ENCODE measurements at places on chromosomes 3 and 15.

- no peak for DNase-seq
Measured at GRCh38 chr3:104392327-104392726, 974.4 kb upstream of the ALCAM start.

- DNase-seq, result no peak
Measured at GRCh38 chr3:132679911-132680310, 19.8 kb downstream of the UBA5 start.

DNA sequence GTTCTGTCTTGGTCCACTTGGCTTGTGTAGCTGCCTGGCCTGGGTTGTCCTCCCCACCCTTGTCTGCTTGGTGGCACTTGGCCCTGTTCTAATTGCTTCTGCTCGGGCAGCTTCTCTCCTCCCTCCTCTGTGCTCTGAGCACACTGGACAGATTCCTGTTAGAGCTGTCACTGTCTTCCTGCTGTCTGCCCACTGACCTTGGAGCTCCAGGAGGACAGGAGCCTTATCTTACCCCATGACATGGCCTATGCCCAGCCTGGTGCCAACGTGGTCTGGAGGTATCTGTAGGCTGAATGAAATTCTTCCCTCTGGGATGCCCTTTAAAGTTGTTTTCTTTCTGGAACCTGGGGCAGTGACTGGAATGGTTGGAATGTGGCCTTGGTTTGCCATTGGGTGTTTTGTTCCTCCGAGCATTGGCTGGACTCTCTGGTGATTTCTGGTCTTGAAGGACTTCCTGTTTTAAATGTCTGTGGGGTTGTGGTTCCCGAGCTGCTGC is 94.1 kb downstream of the FAM43A start:
- no peak for DNase-seq

GRCh38 chr3:132378048-132378762 is 39.1 kb upstream of the DNAJC13 start:
- DNase-seq, result no peak

- no peak for DNase-seq
Measured at GRCh38 chr15:33608714-33609113, 297.9 kb downstream of the RYR3 start.

GRCh38 chr3:192482809-192483208 is 244.5 kb downstream of the FGF12 start:
- no peak for DNase-seq

- DNase-seq, result no peak
Measured at GRCh38 chr3:14827776-14828175, 9.0 kb downstream of the FGD5 start.

DNA sequence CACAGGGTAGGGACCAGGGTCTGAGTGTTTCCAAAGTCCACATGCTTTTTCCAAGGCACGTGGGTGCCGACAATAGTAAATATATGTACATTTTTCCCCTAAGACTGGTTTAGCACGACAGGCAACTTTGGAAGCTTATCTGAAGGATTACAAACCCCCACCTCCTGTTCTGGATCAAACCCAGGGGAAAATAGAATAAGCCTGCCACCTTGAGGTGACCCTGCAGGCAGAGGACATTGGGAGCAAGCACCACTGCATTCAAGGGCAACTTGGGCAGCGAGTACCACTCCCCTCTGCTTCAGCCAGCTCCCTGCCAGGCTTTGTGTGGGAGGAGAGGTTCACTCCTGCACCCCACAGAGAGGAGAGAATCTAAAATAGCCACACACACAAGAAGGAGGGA is 44.8 kb downstream of the KBTBD12 start:
- DNase-seq, result no peak

DNA sequence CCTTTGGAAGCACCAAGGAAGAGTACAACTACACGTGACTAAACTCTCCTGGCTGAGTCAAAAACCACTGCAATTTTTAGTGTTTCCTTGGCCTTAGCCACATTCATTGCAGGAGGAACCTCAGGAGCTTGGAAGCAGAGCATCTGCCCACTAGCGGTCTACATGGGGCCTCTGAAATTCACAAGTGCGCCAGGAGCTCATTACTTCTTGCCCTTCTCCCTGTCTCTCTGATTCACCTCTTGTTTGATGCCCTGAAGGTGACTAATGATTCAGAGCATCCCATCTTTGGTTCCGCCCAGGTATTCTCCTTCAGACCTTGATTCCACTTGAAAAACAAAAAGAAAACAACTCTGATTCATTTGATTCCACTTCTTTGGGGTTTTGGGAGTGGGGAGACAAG is 201.1 kb upstream of the LPP start:
- DNase-seq, result no peak

DNA sequence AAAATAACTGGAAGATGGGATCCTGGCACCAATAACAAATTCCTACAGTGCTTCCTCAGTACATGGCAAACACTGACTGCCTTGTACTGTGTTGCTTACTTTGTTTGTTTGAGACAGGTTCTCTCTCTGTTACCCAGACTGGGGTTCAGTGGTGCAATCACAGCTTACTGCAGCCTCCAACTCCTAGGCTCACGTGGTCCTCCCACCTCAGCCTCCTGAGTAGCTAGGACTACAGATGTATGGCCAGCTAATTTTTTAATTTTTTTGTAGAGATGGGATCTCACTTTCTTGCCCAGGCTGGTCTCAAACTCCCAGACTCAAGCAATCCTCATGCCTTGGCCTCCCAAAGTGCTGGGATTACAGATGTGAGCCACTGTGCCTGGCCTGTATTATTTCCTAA is 3.7 kb upstream of the ALPK3 start:
- DNase-seq, result no peak

GRCh38 chr3:153137626-153138025 is 24.4 kb upstream of the RAP2B start:
- no peak for DNase-seq

Measured in NCI-H446 (cell line).